ENCODE measurements at places on chromosomes 3 and 15. TPM values are rescaled to one million over a fixed set of nuclear protein-coding genes. Genes with fewer than 3 reads are reported as not detected.
A peak's percentile ranks its signal among the peaks of the same experiment; 100 is the strongest.

PPP1R14D gene
- total RNA-seq, result 166 TPM

DLL4 gene
- 18.5 TPM for total RNA-seq

CHRD gene
- 2.0 TPM for total RNA-seq

BFSP2 gene
- total RNA-seq, result not detected

ZNF662 gene
- total RNA-seq, result 5.5 TPM

- DNase-seq, result peak; percentile 43
Observed at GRCh38 chr15:66883284-66883911, 181.4 kb downstream of the SMAD6 start.

- no peak for DNase-seq
Observed at GRCh38 chr15:37220949-37221670, 120.8 kb upstream of the MEIS2 start.

- DNase-seq, result no peak
Observed at GRCh38 chr3:45145223-45145622, 955 bp downstream of the CDCP1 start.

DNA sequence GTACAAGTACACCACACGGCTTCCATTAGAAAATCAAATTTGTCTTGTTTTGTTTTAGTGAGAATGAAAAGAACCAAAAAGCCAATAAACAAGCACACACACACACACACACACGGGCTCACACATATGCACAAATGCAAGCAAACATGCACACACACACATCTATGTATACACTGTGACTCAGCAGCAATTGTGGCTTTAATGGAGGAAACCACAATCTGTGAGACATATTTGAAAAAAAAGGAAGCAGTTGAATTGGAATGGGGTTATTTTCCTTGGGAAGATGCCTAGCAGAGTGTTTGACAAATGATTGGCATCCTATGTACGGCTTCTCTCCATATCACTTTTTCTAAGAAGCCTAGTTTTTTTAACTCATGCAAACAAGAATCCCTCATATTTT lies 201.1 kb upstream of the ARRDC4 start:
- no peak for DNase-seq

GRCh38 chr3:27279123-27279522 lies 90.1 kb downstream of the NEK10 start:
- DNase-seq, result peak; percentile 31

GRCh38 chr15:31387479-31388118 lies 61.0 kb downstream of the KLF13 start:
- DNase-seq, result peak; percentile 58

DNA sequence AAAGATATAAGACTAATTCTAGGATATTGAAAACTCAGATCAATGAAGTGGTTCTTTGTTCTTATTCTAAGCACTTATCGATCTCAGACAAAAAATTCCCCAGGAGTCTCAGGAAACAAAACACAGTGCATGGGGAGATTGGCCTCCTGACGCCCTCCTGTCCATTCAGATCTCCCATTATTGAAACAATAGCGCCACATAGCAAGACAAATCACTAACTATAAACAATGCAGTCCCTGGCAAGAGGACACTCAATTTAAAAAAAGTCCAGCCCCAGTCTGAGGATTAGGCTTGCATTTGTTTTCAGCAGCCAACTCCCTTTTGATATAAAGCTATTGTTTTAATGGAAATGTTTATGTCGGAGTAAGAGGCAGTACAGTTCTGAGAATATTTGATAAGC lies 528.2 kb downstream of the GABRG3 start:
- DNase-seq, result no peak

- no peak for DNase-seq
Observed at GRCh38 chr3:120793601-120794000, 51.1 kb downstream of the GTF2E1 start.

- no peak for DNase-seq
Observed at GRCh38 chr3:17640466-17640865, 102.0 kb downstream of the TBC1D5 start.

- no peak for DNase-seq
Observed at GRCh38 chr3:13391308-13391707, 28.8 kb downstream of the NUP210 start.

GRCh38 chr3:133940536-133940935 lies 44.9 kb upstream of the RAB6B start:
- no peak for DNase-seq

- no peak for DNase-seq
Observed at GRCh38 chr3:87145553-87145952, 81.6 kb upstream of the CHMP2B start.

Measured in colonic mucosa (tissue), 4 donors.